Naive thymus-derived CD8-positive, alpha-beta T cell (primary cell): ENCODE measurements at places on chromosomes 7 and 10.

GRCh38 chr7:16431646-16432424 is 10.5 kb upstream of the CRPPA start:
- H3K4me1 ChIP-seq, result peaks cover 2% of the 10 kb centered on the region
- H3K27ac ChIP-seq, result no peak overlapping the region
- peak; percentile 23 for DNase-seq
- no peaks in the 10 kb centered on the region for H3K36me3 ChIP-seq

DNA sequence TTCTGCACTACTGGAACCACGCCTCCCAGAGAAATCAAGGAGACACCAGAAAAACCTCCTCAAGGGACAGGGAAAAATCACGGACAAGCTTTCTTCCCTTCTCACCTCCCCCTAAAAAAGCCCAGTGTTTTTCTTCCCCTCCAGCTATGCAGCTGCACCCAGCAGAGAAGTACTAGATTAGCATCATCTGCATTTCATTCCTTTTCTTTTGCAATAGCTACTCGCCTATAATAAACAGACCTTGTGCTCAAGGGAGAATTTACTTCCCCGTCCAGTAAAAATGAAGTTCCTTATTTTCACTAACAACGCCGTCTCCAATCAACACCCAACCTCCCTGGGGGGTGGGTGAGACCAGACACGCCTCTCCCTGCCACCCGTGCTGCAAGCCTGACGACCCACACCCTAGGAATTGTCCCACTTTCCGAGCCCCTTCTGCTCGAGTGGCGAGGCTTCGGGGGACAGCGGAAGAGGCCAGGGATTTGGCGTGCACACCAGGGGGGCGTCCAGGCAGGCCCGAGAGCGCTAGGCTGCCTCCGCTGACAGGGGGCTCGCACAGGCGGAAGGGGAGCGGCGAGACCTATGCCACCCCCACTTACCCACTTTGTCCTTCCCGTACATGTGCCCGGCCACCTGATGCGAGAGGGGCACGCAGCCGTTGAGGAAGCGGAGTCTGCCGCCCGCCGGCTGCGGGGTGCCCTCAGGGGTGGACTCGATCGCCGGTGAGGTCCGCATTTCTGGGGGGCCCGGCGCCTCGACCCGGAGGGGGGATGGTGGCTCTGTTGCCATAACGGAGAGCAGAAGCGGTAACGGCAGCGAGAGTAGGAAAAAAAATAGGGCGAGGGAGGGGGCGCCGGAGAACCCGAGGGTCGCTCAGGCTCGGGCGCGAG is 625 bp downstream of the IPMK start:
- peaks cover 44% of the 10 kb centered on the region for H3K4me1 ChIP-seq
- peak overlapping the region; percentile 99 for H3K4me3 ChIP-seq
- H3K27me3 ChIP-seq, result no peaks in the 10 kb centered on the region
- peaks cover 2% of the 10 kb centered on the region for H3K36me3 ChIP-seq
- peak; percentile 13 for DNase-seq

DNA sequence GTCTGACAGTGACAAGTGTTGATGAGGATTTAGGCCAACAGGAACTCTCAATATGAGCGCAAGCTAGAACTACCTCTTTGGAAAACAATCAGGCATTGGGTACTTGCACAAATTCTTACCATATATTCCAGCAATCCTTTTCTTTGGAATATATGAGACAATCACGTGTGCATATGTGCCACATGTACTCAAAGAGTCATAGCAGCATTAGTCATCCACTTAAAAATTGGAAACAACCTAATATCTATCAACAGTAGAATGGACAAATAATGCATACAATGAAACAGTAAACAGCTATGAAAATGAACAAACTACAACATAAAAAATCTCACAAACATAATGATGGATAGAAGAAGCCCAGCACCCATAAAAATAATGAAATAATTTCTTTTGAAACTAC is 179.7 kb downstream of the GLI3 start:
- H3K27me3 ChIP-seq, result peaks cover 15% of the 10 kb centered on the region
- H3K4me3 ChIP-seq, result no peak overlapping the region

- H3K4me1 ChIP-seq, result peaks cover 28% of the 10 kb centered on the region
- DNase-seq, result no peak
- H3K27me3 ChIP-seq, result no peaks in the 10 kb centered on the region
- no peak overlapping the region for H3K27ac ChIP-seq
- H3K4me3 ChIP-seq, result no peak overlapping the region
Observed at GRCh38 chr7:24619978-24620377, 46.7 kb downstream of the PALS2 start.

GRCh38 chr10:27687743-27688142 is 57.9 kb downstream of the MKX start:
- no peaks in the 10 kb centered on the region for H3K4me1 ChIP-seq
- no peak overlapping the region for H3K27ac ChIP-seq
- H3K27me3 ChIP-seq, result peaks cover 9% of the 10 kb centered on the region
- H3K4me3 ChIP-seq, result no peak overlapping the region
- no peak for DNase-seq
- no peaks in the 10 kb centered on the region for H3K36me3 ChIP-seq

- no peak overlapping the region for H3K27ac ChIP-seq
- no peaks in the 10 kb centered on the region for H3K36me3 ChIP-seq
Observed at GRCh38 chr7:23247603-23248335, 1.2 kb downstream of the GPNMB start.

GRCh38 chr10:79926037-79926436 is 22.9 kb downstream of the SFTPD start:
- H3K27ac ChIP-seq, result no peak overlapping the region
- no peaks in the 10 kb centered on the region for H3K36me3 ChIP-seq
- H3K27me3 ChIP-seq, result peaks cover 18% of the 10 kb centered on the region
- peaks cover 7% of the 10 kb centered on the region for H3K4me1 ChIP-seq
- DNase-seq, result no peak
- H3K4me3 ChIP-seq, result no peak overlapping the region

DNA sequence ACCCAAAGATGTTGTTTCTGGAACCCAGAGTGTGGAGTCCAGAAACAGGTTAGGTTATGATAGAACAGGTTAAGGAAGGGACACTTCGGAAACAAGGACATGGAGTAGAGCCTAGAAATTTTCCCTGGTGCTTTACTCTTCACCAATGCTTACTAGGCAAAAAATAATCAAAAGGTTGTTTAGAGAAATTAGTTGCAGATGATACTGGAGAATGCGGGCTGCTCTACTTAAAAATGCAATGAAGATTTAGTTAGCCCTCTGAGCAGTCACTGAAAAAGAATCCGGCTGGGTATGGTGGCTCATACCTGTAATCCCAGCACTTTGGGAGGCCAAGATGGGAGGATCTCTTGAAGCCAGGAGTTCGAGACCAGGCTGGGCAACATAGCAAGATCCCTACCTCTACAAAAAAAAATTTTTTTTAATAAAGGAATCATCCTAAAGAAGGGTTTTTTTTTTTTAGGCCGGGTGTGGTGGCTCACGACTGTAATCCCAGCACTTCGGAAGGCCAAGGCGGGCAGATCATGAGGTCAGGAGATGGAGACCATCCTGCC is 3.3 kb upstream of the UBE2H start:
- H3K36me3 ChIP-seq, result peaks cover 4% of the 10 kb centered on the region
- peaks cover 2% of the 10 kb centered on the region for H3K27me3 ChIP-seq
- no peak for DNase-seq
- no peak overlapping the region for H3K27ac ChIP-seq
- no peak overlapping the region for H3K4me3 ChIP-seq
- peaks cover 4% of the 10 kb centered on the region for H3K4me1 ChIP-seq

GRCh38 chr10:127887541-127888415 is 5.0 kb downstream of the CLRN3 start:
- DNase-seq, result no peak
- no peaks in the 10 kb centered on the region for H3K4me1 ChIP-seq
- H3K27me3 ChIP-seq, result peaks cover 4% of the 10 kb centered on the region
- H3K4me3 ChIP-seq, result no peak overlapping the region

- peaks cover 3% of the 10 kb centered on the region for H3K27me3 ChIP-seq
- no peak overlapping the region for H3K4me3 ChIP-seq
- no peaks in the 10 kb centered on the region for H3K36me3 ChIP-seq
- no peak overlapping the region for H3K27ac ChIP-seq
- DNase-seq, result no peak
Observed at GRCh38 chr7:13091974-13092707, 404.7 kb downstream of the ARL4A start.

DNA sequence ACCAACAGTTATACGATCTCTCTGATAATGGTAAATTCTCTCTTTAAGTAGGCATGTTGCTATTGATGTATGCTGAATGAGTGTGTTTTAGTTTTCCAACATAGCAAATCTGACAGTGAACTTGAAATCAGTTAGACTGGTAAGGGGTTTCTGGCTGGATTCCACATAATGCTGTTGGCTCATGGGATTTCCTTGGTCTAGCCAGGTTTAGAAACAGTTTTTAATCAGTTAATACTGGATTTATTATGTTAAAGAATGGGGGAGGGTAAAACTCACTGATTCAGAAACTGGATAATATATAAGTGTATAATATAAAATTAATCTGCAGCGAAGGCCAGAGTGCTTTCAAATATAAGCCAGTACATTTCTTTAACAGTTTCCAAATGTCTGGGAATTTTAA is 55.6 kb downstream of the PCDH15 start:
- no peak for DNase-seq
- no peak overlapping the region for H3K27ac ChIP-seq
- H3K4me3 ChIP-seq, result no peak overlapping the region
